ENCODE measurements at places on chromosomes 1 and 21. TPM values are rescaled to one million over a fixed set of nuclear protein-coding genes. Genes with fewer than 3 reads are reported as not detected.

GRCh38 chr1:6223617-6224016, 12.1 kb downstream of the ICMT start:
- DNase-seq = no peak

- DNase-seq = no peak
These were observed 39.5 kb upstream of the DDAH1 start for GRCh38 chr1:85504417-85504816.

GRCh38 chr1:22636927-22637326, 499 bp downstream of the C1QA start:
- no peak for DNase-seq

DNA sequence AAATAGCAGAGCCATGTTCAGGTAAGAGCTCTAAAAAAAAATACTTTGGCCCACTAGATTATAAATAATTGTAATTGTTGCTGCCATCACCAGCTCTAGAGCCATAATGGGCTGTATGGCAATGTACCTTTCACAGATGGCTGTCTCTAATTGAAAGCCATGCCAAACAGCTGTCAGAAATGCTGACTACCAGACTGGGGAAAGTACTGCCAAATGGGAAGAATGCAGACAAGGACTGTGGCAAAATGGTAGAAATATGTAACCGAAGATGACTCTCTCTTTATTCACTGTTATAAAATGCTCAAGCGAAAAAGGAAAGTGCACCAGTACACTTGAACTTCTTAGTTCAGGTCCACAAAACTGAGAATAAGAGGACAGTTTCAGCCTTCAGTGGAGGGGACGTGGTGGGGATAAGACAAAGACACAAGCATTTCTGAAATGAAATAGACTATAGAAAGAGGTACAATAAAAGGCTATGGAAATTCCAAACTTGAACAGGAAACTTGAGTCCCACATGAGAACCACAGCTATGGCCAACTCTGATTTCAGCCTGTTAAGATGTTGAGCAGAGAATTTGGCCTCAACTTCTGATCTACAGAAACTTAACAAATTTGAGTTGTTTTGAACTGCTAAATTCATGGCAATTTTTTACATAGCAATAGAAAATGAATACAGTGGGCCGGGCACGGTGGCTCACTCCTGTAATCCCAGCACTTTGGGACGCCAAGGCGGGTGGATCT, 46.5 kb upstream of the LPGAT1 start:
- no peak for DNase-seq

DNA sequence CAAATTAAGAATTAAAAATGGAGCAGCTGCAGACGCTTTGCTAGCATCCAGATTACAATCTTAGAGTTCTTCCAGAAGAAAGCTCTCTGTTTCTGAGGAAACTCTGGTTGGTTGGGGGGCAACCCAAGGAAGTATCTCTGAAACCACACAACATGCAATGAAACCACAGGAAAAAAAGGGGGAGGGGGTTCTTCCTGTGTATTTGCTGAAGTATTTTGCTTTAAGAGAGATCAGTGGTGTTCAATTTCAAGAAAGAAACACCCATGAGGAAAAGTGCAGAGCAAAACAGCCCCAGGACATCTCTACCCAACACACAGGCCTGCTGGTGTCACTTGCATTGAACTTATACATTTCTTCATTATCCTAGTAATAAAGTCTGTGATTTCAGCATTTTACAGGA, 19.7 kb upstream of the TIAM1 start:
- no peak for DNase-seq

Gene ZSCAN20
- 5.0 TPM for total RNA-seq

Gene CD1B
- not detected for total RNA-seq

DNA sequence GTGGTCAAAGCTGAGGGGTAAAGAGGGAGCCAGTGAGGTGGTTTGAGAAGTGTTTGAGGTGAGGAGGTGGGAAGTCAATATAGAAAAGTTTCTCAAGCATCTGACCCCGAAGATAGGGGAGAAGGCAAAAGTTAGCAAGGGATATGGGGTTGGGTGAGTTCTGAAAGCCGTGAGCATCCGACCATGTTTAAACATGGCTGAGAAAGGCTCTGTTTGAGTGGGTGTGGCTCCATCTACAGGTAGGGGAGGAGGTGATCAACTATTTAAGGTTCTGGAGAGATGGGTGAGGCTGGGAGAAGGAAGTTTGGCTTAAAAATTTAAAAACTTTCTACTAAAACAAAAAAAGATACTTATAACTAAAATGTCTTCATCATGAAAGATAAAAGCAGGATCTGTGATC, 273.8 kb downstream of the KCNJ6 start:
- DNase-seq = no peak

DNA sequence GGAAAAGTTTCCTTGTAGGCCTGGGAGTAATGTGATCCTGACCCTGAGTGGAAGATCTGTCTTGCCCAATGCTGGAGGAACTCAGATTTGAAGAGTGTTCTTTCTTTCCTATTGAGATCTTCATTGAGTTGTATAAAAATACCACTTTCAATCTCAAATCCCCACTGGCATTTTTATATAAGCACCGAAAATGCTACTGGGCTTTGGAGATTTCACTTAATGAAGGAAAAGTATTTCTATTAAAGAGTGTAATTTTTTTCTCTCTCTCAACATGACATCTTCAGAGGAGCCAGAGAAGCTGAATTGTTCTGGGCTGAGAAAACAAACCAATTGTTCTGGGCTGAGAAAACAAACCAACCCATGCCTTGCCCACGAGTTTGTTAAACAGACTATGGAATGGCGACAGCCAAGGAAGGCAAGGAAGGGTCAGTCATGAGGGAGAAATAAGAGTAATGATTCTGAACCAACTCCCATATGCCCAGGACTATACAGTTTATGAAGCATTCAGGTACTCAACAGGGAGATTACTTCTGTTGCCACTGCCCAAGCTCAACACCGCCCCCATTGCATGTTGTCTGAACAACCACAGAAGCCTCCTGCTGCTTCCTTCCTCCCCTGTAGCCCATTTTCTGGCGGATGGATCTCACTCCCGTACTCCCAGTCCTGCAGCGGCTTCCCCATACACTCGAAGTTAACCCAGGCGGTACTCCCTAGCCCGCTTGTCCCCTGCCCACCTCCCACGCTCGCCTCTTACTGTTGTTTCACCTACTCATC, 103.2 kb downstream of the BEND5 start:
- DNase-seq = no peak

GRCh38 chr1:82179131-82179530, 378.4 kb downstream of the ADGRL2 start:
- DNase-seq = no peak

DNA sequence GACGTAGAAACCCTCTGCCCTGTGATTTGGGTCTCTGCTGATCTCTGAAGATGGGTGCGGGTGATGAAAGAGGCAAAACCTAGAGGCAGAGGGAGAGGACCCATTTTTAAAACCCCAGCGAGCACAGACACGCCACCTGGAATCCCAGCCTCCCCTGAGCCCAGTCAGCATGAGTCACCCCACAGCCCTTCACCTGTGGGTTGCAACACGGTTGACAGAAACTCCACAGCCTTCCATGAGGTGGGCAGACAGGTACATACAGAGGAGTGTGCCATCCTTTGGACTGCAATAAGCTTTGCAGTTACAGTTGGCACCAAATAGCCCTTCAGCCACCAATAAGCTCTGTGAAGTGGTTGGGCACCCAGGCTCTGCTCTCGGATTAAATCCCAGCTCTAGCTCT, 2.1 kb upstream of the GRHL3 start:
- DNase-seq = no peak

DNA sequence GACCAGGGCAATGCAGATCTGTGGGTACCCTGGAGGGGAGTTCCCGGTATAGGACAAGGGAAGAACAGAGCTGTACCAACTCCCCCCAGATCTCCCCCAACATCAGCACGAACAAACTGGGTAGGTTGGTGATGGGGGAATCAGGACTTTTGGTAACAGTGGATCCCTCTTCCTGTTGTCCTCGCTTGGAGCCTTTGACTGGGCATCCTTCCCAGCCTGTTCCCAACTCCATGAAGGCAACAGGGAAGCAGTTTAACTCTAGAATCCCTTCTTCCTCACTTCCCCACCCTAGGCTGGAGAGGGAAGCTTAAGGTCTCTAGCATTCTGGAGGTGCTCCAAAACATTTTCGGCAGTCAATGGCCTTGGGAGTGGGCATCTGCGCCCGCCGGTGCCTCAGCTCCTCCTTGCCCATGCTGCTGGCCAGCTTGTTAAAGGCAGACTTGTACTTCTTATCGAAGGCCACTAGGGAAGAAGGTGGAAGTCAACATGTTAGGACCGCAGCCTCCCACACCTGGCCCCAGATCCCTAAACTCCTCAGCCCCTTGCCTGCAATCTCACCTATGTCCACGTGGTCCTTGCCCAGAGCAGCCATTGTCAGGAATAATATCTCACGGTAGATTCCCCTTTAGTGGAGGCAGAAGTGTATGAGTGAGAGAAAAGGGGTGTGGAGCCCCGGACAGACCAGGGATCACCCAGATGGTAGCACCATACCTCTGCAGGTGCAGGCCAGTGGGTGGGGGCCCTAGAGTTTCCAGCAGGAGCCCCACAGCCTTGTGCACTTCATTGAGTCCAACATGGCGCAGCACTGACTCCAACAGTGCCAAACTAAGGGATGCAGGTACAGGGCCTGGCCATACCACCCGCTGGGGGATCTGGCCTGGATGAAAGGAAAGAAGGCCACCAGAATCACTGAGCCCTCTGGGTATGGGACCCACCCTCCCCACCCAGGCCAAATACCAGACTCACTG, 7.5 kb upstream of the GATAD2B start:
- no peak for DNase-seq

GRCh38 chr21:33390479-33390878, 12.7 kb upstream of the IFNGR2 start:
- DNase-seq = no peak

- DNase-seq = peak; percentile 63
These were observed 163.2 kb upstream of the HMCN1 start for GRCh38 chr1:185570962-185571361.

Gene FAM78B
- 0.69 TPM for total RNA-seq

GRCh38 chr1:21383785-21384401, 56.0 kb upstream of the NBPF3 start:
- DNase-seq = no peak
